NCI-H1930 (cell line): ENCODE measurements at places on chromosomes 1 and 21.

GRCh38 chr1:90833466-90834110 lies 116.5 kb upstream of the BARHL2 start:
- no peak for DNase-seq

DNA sequence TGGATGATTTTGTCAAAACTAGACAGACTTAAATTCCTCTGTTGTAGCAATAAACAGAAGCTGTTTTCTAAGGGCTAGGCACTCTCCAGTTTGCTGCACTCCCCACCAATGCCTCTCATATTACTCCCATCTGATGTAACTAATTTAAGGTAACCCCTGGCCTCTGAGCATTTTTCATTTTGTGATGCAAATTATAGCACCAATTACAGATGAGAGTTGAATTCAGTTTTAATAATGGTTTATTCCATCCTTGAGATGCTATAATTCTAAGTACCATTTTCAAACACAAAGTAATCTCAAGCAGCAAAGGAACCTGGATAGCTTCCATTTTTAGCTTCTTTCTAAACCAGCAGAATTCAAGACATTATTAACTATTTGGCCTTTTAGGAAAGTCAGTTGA lies 280.4 kb upstream of the DAB1 start:
- DNase-seq = no peak

DNA sequence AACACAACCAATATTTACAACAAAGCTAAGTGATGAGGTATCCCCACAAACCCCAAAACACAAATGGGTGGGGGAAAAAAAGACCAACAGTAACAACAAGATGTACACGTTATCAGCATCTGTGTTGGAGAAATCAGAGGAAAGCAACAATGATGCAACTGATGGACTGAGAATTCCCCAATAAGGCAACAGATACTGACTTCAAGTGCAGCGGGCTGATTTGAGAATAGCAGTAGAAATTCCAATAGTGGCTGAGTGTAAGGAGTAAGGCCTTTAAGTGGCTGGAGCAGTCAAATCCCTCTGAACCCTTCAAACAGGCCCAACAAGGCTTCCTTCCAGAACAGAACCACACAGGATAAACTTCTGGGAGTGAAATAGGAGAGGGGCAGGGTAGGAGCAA lies 97.6 kb downstream of the TM2D1 start:
- no peak for DNase-seq

GRCh38 chr1:63316984-63317816 lies 5.2 kb upstream of the FOXD3 start:
- peak; percentile 76 for DNase-seq

- no peak for DNase-seq
These were observed 857 bp downstream of the GPX7 start for GRCh38 chr1:52602856-52603600.

GRCh38 chr1:34865981-34866761 lies 6.6 kb upstream of the SMIM12 start:
- no peak for DNase-seq

DNA sequence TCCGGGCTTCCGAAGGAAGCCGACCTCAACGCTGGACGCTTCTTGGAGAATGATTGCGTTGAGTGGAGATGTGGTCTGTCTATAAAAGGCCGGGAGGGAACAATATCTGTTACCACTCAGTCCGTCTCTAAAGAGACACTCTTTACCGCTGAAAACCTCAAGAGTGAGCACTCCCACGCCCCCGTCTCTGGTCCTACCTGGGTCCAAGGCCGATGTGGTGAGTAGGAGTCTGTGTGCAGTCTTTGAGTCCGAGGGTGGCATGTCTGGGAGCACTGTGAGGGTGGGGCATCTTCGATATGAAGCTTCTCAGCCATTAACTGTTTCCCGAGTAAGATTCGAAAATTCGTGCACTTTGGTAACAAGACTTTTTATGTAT lies 576 bp downstream of the ZFP69 start:
- no peak for DNase-seq

DNA sequence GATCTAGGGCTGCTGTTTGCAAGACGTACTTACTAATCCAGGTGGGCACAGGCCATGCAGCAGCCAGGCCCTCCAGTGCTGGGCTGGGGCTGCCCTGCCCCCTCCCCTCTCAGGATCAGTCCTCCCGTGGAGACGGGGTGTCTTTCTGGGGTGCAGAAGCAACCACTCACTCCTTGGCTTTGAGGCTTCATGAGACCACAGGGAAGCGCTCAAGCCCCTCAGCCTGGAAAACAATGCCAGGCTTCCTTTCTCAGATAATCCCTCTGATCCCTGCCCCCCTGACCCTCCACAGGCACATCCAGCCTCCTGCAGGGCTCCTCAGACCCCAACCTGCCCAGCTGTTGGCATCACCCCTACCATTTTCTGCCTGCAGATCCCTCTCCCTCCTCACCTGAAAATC lies 13.9 kb upstream of the C2CD2 start:
- DNase-seq = no peak

DNA sequence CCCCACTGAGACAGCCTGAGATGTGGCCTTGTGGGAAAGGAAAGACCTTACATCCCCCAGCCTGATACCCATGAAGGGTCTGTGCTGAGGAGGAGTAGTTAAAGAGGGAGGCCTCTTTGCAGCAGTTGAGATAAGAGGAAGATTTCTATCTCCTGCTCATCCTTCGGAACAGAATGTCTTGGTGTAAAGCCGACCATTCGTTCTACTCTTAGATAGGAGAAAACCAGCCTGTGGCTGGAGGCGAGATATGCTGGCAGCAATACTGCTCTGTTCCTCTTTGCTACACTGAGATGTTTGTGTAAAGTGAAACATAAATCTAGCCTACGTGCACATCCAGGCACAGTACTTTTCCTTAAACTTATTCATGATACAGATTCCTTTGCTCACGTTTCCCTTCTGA lies 1.5 kb upstream of the CCDC27 start:
- no peak for DNase-seq

- no peak for DNase-seq
These were observed 430.5 kb downstream of the MRPL39 start for GRCh38 chr21:25176637-25177412.

DNA sequence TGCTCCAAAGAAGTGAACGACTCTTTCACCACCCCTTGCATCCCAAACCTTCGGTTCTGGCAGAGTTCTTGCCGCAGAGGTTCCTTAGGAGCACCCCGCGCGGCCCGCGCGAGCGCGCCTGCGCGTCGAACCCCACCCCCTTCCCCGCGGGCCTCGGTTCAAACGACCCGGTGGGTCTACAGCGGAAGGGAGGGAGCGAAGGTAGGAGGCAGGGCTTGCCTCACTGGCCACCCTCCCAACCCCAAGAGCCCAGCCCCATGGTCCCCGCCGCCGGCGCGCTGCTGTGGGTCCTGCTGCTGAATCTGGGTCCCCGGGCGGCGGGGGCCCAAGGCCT lies at the start of gene C1orf56:
Gene C1orf56 (plus strand): TSS at position 161 of the 334 bp plus-strand sequence. CDS start 97 bp downstream, at position 258.
- peak; percentile 61 for DNase-seq

GRCh38 chr1:230141021-230141648 lies 74.1 kb downstream of the GALNT2 start:
- no peak for DNase-seq

DNA sequence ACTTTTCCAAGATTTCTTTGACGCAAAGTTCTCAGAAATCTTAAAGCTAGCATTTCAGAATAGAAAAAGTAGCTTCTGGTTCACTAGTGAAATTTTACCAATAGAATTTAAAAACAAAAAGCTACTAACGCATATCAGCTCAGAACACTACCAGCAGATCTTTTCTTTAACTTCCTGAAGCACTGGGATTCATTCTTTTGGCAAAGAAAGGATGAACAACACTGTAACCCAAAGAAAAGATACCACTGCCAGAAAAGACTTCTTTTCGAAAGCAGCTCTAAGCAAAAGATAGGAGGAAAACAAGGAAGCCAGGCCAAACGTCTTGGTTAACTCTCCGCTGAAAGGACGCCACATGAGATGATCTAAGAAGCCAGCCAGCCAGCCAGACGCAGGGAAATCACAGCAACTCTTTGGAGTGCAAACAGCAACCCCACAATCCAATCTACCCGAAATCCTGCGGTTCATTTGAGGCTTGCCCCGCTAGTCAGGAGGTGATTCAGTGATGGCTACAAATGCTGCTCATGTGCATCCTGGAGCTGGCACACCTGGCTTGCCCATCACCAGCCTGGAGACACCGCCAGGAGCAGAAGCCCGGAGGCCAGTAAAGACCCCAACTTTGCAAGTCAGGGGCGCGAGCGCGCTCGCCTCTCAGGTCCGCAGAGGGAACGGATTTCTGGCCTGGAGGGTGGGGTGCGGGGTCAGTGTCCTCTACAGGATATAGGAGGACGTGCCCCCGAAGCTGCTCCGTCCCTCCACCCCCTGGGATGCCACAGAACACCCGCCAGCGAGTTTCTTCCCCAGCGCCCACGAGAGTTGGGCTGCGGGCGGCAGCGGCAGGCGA lies 812 bp downstream of the NBPF1 start:
- no peak for DNase-seq

DNA sequence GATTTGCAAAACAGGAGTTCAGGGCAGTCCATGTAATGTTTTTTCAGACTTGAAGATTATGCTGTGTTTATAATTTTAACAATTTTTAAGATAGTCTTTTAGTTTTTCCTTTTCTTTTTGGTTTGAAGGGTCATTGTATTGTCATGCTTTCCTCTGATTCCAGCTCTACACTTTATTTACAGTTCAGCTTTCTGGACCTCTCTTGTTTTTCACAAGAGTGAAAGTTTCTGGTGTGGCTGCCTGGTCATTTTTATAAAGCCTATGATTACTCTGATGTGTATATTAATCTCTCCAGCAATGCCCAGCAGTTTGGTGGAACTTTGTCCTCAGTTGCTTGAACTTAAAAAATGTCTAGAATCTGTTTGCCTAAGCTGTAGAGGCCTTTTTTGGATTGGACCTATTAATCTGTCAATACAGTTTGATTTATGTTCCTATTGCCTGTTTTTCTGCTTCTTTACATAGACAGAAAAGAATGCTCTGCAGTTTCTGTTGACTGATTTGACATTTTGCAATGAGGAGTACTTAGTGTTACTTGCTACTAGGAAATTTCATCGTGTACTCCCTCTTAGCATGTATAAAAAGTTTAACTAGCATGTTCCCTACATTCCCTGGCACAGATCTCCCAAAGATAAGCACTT lies 52.2 kb downstream of the XCL2 start:
- DNase-seq = no peak

DNA sequence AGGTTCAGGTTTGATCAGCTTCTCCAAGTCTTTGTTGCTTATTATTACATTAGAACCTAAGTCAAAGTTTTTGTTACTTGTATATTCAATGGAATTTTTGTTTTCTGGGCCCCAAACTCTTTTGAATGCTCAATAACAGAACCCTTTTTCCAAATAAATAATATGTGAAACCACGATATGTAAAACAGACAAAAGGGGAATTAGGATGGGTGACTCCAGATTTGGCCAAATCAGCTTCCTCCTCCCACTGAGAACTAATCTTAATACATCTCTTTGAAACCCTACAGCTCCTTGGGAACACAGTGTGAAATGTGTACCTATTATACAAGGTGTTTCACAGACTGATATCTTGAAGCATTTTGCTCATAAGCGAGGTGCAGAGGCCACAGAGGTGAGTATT lies 67.0 kb upstream of the TNFSF18 start:
- no peak for DNase-seq

DNA sequence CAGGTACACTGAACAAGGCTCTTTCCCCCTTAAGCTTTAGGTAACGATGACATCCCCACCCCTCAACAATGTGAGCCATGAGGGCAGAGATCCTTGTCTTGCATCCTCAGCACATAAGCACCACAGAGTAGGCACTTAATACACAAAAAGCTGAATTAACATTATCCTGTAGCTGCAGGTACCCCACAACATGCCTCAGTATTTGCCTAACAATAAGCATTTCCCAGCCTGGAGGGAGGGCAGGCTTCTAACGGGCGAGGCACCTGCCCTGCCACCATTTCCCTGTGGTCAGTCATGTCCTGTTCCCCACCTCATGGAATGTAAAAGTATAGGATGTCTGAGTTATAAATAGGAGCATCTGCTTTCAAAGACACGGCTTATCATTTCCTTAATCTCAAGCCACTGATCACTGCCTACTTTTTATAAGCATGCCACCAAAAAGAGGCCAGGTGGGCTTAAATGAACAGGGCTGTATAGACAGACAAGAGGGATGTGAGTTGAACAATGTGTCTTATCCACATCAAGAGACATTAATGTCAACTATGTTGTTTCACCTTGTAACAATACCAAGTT lies 3.4 kb downstream of the CAPZB start:
- no peak for DNase-seq

GRCh38 chr1:173043253-173043652 lies 7.5 kb downstream of the TNFSF18 start:
- DNase-seq = no peak

DNA sequence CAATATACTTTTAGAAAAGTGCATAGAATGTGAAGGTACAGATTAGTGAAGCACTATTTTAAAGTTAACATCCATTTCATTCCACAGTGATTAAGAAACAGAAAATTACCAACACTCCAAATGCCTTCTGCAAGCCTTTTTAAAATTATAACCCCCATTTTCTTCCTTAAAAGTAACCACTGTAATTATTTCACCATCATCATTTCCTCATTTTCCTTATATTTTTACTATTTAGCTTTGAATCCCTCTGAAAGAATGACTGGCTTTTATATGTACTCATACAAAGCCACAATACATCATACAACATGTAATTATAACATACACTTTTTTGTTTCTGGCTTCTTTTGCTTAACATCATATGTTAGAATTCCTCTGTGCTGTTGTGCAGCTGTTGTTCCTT lies 6.5 kb upstream of the NEGR1 start:
- DNase-seq = no peak

DNA sequence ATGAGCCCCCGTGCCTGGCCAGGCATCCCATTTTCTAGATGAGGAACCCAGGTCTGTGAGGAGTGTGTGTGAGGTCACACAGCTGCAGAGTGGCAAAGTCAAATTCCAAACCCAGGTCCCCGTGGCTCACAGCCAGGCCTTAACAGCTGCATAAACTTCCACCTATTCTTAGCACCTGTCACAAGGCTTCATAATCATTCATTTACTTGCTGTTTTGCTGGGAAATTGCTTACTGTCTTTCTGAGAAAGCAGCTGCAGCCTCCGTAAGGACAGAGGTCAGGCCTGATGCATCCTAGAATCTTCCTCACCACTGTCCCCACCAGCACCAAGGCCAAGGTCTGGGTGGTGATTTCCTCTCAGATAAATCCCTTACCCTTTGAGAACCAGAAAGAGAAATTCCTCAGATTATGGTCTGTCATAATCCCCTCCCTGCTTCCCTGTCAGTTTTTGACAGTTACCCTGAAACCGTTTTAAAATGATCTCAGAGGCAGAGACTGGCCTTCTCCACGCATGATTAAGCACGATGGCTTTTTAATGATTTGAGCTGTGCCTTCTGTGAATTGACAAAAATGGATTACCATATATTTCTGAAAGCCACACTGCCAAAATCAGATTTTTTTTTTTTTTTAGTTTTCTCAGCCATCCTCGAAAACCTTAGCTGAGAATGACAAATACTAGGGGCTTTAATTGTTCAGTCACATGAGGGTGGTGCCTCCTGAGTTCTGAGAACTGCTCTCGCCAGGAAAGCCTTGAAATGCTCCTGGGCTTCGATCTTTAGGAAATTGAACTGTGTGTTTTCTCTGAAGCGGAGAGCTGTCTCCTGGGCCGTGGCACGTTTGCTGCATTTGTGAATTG lies 70.0 kb upstream of the SELENON start:
- no peak for DNase-seq

DNA sequence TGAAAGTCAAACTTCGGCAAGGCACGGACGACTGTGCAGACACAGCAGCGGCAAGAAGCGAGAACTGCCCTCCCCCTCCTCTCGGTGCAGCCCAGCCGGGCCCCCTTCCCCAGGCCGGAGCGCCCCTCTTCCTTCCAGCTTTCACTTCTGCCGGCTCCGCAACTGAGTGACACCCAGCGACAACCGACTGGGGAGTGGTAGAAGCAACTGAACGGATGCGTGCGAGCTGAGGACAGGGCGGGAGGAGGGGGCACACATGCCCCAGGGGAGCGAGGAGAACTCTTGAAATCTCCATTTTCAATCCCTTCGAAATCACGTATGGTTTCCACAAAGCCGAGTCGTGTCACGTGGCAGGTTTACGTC lies 146.6 kb downstream of the PGBD5 start:
- DNase-seq = no peak
